H9 (cell line): ENCODE measurements at places on chromosomes 6 and 20. TPM values are rescaled to one million over a fixed set of nuclear protein-coding genes. Genes with fewer than 3 reads are reported as not detected.

GRCh38 chr20:19990850-19991249 lies 26.3 kb upstream of the NAA20 start:
- DNase-seq, result no peak

The PREX1 gene
- 5.4 and 6.6 TPM in 2 replicates for total RNA-seq

DNA sequence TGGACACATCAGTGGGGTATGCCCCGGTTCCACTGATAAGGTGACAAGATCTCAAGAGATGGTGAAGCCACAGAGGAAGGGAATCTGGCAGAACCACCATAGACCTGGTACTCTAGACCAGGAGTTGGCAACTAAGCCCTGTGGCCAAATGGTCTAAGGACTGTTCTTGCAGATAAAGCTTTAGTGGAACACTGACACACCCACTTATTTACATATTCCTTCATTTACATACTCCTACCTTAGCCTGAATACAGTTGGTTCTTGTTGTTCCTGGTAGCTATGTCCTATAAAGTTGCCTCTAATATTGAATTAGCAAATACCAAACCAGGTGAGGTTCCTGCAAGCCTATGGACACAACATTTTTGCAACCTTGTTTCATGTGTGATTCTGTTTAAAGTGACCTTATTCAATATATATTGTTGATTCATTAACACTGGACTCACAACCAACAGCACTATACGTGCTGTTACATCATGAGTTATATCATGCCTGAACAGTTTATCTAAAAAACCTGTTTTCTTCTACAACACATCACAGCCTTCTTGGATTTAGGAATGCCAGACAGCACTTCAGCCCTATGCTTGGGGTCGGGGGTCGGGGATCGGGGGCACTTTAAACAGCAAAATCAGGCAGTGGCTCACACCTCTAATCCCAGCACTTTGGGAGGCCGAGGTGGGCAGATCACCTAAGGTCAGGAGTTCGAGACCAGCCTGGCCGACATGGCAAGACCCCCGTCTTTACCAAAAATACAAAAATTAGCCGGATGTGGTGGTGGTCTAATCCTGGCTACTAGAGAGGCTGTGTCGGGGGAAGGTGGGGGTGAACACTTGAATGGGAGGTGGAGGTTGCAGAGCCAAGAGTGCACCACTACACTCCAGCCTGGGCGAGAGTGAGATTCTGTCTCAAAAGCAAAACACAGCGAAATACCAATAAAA lies 2.5 kb downstream of the CCDC167 start:
- no peak for DNase-seq

The MCM9 gene
- total RNA-seq, result 18.6 and 19.8 TPM in 2 replicates

DNA sequence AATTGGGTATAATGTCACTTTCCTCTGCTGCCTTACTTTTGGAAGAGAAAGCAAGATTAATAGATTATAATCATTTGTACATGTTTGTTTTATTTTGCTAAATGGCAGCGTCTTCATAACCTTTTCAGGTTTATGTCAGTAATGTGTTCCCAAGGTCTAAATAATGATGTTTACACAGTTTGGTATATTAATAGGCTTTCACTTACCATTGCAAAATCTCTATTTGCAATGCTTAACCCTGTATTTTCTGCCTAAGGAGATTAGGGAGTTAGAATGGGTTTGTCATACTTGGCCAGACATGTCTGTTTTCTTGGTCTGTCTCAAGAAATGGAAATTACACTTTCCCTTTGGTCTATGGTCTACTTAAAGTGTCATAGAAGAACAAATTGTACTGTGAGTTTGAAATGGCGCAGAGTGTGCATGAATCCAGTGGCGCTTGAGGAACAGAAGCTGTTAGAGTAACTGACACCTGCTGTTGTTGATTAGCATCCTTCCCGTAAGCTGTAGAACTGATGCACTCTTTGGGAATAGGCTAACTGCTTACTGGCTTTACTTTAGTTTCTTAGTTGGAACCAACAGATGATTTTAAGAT lies 261.1 kb downstream of the SAMD5 start:
- DNase-seq, result no peak

The MUC22 gene
- not detected in 2 replicates for total RNA-seq

- no peak for DNase-seq
Observed at GRCh38 chr20:47055699-47056369, 161.2 kb downstream of the EYA2 start.

- no peak for DNase-seq
Observed at GRCh38 chr6:113048741-113049140, 701.6 kb downstream of the RFPL4B start.

- no peak for DNase-seq
Observed at GRCh38 chr6:73728548-73729205, 32.7 kb downstream of the CD109 start.

The MEI4 gene
- total RNA-seq, result 0.26 and 0.55 TPM in 2 replicates

GRCh38 chr6:90121982-90122381 lies 174.7 kb downstream of the BACH2 start:
- no peak for DNase-seq

DNA sequence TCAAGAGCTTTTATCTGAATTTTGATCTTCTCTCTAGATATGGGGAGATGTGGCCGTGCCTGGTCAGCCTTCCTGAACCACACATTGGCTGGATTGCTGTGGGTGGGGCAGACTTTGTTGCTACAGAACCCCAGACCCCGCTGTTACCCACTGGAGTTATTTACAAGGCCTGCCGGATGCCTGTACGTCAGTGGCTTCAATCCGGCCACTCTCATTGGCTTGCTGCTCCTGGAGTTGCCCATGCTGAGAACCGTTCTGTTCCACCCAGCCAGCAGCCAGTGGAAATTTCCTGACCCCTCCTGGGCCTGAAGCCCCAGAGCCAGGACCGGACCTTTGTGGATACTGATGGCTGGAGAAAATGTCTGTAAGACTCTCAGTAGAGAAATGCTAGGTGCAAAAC lies 101.9 kb downstream of the TFAP2C start:
- no peak for DNase-seq

The PPP1R14C gene
- 0.09 and 0.37 TPM in 2 replicates for total RNA-seq

GRCh38 chr20:39009348-39009747 lies 47.2 kb downstream of the DHX35 start:
- no peak for DNase-seq

DNA sequence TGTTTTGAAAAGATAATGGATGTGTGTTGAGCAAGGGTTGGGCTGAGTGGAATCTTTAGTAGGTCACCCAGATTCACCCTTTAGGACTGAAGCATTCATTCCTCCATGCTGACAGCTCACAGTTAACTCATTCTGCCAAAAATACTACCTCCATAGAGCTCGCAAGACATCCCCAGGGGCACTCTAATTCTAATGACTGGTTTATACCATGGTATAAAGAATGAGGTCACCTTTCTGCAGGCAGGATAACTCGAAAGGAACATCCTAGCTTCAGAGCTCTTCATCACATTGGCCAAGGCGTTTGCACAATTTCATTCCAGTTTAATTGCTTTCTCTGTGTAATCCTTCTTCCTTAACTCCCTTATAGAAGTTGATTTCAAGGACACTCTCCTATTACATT lies 1257.2 kb upstream of the EYS start:
- DNase-seq, result no peak

The KCNK16 gene
- not detected in 2 replicates for total RNA-seq

The STX11 gene
- total RNA-seq, result 0.11 and 0.22 TPM in 2 replicates

The HLA-DQB2 gene
- total RNA-seq, result not detected in 2 replicates

DNA sequence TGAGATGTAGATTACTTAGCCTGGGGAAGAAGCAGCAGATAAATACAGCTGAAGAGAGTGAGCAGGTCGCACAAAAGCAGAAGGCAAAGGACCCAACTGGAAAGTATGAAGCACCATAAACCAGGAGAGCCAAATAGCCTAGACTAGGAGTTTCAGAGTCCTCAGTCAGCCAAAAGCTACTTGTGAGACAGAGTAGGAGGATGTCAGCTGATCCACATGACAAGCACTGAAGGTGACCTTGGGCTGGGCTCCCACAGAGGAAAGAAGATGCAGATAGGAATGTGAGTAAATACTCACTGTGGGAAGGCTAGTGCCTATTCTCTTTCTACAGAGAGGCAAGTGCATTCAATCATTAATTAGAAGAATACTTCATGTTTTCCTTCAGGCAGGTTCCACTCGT lies 274.0 kb upstream of the POU3F2 start:
- DNase-seq, result no peak

DNA sequence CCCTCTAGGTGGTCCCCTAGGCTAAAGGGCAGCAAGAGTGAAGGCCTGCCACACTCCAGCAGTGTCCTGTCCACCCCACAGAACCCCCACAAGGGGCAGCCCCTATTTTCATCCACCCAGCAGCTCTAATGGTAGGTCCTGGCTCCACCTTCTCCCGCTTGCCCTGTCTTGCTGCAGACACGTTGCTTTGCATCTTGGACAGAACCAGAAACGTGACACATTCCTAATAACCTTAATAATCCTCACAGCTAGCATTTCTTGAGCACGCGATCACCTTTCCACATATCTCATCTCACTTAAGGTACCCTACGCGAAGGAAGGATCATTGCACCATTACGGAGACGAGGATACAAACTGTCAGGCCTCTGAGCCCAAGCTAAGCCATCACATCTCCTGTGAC lies 11.7 kb upstream of the SLC22A23 start:
- DNase-seq, result no peak

DNA sequence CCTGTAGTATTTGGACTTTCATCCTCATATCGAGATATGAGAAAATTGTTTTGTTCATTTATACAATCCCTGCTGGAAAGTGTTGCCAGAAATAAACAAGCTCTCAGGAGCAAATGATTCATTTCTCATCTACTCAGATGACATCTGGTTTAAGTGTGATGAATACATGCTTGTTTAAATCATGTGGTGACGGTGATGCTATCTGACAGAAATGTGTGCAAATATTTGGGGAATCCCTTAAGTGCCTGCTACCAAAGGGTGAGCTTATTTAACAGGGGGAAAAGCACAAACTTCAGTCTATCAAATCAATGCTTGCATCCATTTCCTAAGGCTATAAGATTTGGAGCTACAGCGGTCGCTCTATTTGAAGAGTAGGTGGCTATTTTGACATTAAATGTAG lies 368.3 kb upstream of the SASH1 start:
- DNase-seq, result no peak

- DNase-seq, result no peak
Observed at GRCh38 chr6:161411265-161411944, 137.5 kb upstream of the AGPAT4 start.

The POM121L2 gene
- not detected in 2 replicates for total RNA-seq

DNA sequence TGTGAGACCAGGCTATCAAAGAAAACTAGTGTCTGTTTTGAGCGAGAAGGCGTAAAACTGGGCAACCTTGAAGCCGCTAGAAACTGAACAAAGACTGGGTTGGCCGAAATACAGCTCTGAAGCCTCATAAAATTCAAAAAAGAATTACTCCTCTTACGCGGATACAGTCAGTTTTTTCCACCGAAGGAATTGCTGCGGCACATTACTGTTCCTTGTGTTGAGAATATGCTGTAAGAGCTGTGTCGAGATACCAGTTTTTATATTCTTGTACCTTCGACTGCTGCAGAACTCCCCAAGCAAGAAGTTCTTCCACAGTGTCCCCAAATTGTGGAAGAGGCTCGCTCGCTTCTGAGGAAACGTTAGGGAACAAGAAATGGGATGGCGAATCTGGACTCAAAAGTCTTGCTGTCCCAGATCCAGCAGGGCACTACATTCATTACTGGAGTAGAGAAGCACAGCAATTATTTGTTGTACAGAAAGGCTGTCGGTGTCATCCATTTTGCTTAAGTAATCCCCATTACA lies 523 bp upstream of the COX7A2 start:
- no peak for DNase-seq
